Gastroesophageal sphincter (tissue), 4 donors: ENCODE measurements at places on chromosomes 2 and 18. TPM values are rescaled to one million over a fixed set of nuclear protein-coding genes. Genes with fewer than 3 reads are reported as not detected.

Gene RUFY4
- not detected for total RNA-seq

Gene SPC25
- total RNA-seq: not detected

Gene EFR3B
- 2.4 TPM for total RNA-seq

Gene WDR35
- 15.0 TPM for total RNA-seq

Gene M1AP
- not detected for total RNA-seq

Gene RAB17
- total RNA-seq: 0.81 TPM

- ATAC-seq: peak; percentile 70
Observed at GRCh38 chr2:238138331-238139195, at the start of gene KLHL30. Gene KLHL30 (plus strand): TSS chr2:238138668. CDS start chr2:238140755, 2,087 bp downstream.

DNA sequence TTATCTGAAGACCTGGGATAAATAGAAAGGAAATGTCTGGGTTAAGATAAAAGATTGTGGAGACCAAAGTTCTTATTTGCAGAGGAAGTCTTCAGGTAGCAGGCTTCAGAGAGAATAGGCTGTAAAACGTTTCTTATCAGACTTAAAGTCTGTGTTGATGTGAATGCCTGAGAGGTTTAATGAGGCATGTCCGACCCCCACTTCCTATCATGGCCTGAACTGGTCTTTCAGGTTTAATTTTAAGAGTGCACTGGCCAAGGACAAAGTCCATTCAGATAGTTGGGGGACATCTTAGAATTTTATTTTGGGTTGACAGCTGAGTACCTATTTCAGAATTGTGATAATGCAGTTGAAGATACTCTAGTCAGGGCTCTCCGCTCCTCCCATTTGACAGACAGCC, 92.1 kb downstream of the ATL2 start:
- no peak for ATAC-seq

- ATAC-seq: no peak
Observed at GRCh38 chr2:113038291-113038690, 14.4 kb downstream of the IL36B start.

DNA sequence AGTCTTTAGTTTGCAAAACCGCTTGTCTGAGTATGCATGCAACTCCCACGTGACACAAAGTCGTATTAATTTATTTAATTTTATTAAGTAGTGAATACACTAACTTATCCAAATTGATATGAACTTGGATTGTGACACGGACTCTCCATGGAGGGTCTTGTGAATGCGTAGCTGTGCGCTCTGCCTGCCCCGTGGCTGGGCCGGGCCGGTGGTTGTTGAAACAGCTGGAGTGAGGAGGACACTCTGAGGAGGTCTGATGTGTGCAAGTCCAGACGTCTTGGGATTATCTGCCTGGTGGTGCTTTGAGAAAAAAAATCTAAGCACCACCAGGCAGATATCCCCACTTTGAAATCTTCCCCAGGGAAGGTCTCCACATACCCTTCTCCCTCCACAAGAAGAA, 41.0 kb upstream of the RBM44 start:
- no peak for ATAC-seq

GRCh38 chr18:69617888-69618287, 217.2 kb downstream of the DOK6 start:
- ATAC-seq: no peak

DNA sequence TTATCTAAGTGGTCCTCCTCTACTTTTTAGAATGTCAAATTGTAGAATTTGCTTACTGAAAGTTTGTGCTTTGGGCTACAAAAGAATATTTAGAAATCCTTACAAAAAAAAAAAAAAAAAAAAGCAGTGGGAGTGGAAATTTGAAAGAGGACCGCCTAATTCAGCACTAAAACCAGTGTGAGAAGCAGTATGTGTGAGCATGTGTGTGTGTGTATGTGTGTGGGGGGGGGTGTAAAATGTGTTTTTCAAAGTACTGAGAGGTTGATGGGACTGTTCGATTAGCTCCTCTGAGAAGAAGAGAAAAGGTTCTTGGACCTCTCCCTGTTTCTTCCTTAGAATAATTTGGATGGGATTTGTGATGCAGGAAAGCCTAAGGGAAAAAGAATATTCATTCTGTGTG, at the start of gene VIT:
VIT (plus strand) TSS at position 175 of the 400 bp plus-strand sequence. CDS start 19,664 bp downstream, outside the sequence.
- no peak for ATAC-seq

DNA sequence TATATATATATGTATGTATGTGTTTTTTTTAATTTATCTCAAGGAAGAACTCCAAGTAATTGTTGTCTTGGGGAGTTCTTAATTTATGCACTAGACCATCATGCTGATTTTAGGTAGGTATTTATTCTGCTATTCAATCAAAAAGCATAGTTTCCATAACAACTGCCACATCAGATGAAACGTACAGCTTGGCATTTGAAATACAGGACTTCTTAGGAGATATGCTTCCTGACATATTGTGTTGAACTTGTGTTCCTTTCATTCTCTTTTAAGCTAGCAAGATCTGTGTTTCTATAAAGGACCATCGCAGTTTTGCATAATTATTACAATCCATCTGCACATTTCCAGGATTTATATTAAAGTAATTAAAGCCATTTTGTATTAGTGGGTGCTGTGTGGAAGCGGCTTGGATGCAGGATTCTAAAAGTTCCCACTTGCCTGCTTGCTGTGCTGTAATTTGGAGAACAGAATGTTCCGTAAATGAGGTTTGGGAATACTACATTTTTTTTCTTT, 343.5 kb upstream of the FANCL start:
- ATAC-seq: no peak

DNA sequence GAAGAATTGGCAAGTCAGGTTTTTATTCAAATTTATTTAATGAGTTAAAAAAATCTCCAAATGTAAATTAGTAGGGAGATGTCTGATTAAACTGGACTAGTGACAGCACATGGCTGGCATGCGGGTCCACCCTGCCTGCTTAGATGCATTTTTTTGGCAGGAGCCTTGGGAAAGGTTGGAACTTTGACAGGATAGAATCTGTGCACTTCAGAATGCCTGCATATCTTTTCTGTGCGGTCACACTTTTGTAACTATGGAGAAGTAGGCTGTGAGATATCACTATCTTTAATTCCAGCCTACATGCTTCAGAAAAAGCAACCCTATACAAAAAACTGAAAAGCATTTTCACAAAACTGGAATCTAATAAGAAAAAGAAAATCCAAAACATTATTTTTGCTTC, 317.8 kb downstream of the MBD2 start:
- ATAC-seq: no peak

GRCh38 chr2:8605351-8606065, 76.3 kb upstream of the ID2 start:
- ATAC-seq: no peak

- ATAC-seq: no peak
Observed at GRCh38 chr2:119122663-119123062, 35.9 kb downstream of the C1QL2 start.

GRCh38 chr18:48412339-48412929, 3.3 kb upstream of the ZBTB7C start:
- ATAC-seq: no peak

DNA sequence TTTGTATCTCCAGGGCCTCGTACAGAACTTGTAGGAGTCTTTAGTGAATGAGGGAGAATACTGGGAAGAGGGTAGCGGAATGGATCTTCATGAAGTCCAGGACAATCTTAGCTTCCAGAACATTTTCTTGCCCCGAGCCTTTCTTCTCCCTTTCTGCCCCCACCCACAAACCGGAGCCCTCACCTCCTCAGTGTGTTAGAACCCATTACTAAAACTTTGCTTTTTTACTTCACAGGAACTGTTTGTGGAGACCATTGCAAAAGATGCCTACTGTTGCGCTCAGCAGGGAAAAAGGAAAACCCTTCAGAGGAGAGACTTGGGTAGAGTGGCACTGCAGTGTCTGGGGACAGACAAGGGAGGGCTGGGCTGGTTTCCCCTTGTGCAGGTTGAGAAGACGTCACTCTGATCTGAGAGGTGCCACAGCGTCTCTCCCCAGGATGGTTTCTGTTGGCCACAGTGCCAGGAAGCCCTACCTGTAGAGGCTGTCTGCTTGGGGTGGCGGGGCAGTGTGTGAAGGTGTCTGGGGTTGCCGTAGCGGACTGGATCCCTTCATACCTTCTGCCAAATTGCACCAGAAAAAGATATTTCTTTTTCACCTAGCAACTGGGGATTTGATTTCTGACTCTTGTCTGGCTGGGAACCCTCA, 786 bp downstream of the POLE4 start:
- no peak for ATAC-seq

DNA sequence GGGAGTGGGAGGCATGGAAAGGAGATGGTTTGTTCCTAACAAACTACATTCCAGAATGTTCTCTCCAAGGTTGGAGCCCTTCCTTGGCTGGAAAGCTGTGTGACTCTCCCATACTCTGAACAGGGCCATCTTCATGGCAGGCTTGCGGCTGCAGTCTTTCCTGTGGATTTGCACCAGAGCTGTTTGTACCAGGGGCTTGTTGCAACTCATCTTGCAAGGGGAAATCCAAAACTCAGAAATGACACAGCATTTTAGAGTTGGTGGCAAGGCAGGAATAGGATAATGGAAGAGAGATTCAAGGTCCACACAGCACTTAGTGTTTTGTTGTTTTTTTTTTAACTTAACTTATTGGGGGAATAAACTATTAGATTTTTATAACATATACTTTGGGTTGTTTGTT, 73.7 kb upstream of the ZNF516 start:
- ATAC-seq: no peak

- no peak for ATAC-seq
Observed at GRCh38 chr18:56637711-56638231, 621 bp downstream of the TXNL1 start.

- ATAC-seq: no peak
Observed at GRCh38 chr2:29628862-29629261, 292.5 kb downstream of the ALK start.

DNA sequence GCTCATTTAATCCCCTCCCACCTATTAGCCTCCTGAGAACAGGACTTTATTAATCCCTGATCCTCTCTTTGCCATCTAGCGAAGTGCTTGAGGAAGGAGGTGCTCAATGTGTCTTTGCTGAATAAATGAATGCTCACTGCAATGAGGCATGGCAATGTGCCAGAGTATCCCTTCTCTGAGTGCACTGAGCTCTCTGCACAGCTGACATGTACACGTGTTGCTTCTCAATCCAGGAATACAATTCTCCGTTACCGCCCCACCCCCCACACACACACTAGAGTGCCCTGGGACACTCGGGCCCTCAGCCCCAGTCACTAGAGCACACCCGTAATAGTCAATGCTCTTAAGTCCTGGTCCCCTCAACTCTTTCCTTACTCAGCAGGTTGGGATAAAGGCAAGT, 41.4 kb downstream of the FAM178B start:
- ATAC-seq: no peak

DNA sequence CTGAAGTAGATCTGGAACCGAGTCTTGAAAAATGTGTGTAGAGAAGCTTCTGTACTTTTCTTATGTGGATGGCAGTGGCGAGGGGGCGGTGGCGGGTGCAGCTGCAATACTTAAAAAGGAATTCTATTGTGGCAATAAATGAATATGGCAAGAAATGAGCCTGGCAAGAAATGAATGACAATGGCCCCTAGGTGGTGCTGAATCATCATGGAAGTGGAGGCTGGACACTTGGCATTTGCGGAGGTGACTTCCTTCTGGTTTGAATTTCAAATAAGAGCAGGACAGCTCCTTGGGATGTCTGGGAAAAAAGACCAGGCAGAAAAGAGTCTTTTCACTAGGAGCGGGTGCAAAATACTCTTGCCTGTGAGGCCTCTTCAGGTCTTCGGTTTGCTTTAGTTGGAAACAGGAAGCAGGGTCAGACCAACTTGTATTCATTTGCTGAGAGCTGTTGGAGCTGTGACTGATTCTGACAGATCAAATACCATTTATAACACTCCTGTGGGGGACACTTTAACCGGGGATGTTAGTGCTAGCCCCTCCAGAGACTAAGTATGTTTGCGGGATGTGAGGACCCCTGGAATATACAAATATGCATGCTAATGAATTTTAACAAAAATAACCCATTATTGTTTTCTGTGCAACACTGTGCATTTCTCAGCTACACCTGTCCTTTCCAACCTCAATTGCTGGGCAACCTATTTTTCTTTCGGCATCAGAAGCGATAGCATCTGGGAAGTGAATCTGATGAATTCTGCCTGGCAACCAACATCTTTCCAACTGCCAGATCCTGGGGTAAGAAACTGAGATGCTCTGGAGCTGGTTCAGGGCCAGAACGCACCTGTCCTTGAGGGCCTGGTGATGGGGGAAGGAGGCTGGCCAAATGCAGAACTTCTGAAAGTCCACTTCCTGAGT, 35.4 kb downstream of the FASTKD2 start:
- ATAC-seq: peak; percentile 72

- no peak for ATAC-seq
Observed at GRCh38 chr2:145484448-145485097, 964.7 kb upstream of the ZEB2 start.

GRCh38 chr2:29134933-29135332, 19.7 kb downstream of the CLIP4 start:
- no peak for ATAC-seq

- no peak for ATAC-seq
Observed at GRCh38 chr18:62069556-62069955, 117.3 kb downstream of the PIGN start.

- no peak for ATAC-seq
Observed at GRCh38 chr2:42789751-42790150, 2.6 kb downstream of the HAAO start.

DNA sequence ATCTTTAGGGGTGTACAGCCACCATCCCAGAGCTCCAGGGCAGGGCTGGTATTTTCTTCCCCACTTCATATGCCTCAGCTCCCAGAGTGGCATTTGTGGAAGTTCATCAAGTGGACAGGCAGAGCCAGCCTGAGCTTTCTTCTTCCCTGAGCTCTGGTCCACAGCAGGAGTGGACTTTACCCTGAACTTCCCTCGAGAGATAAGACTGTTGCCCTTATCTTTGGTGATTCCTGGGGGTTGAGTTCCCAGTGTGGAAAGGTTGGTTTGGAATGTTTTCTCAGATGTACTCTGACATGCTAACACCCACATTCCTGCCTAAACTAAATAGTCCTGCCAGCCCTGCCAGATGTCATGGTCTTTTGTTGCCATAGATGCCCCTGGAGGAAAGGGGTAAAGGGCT, 62.0 kb upstream of the LGALSL start:
- no peak for ATAC-seq

DNA sequence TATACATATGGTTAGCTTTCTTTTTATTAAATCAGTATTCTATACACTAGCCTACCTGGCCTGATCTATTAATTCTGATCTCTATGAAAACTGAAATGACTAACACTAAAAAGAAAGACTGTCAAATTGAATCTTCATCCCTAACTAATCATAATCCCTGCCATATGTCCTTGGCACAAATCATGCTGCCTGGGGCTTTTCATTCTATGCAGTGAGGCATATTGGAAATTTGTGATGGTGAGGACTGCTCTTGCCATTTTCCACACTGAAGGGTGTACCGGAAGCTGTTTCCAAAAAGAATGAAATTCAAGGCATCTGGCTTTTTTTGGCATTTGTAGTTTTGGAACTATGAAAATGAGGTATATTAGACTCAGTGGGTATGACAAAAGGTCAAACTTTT, 39.7 kb downstream of the RAPGEF4 start:
- no peak for ATAC-seq

- no peak for ATAC-seq
Observed at GRCh38 chr2:54164106-54164505, 48.7 kb downstream of the ACYP2 start.
